ENCODE measurements at places on chromosomes 11 and 22.

- DNase-seq, result no peak
Observed at GRCh38 chr11:86484795-86485166, 110.1 kb downstream of the CCDC81 start.

GRCh38 chr11:92180664-92181251, 43.9 kb upstream of the FAT3 start:
- no peak for DNase-seq

- DNase-seq, result peak; percentile 32
Observed at GRCh38 chr11:19259487-19260345, 19.0 kb upstream of the E2F8 start.

DNA sequence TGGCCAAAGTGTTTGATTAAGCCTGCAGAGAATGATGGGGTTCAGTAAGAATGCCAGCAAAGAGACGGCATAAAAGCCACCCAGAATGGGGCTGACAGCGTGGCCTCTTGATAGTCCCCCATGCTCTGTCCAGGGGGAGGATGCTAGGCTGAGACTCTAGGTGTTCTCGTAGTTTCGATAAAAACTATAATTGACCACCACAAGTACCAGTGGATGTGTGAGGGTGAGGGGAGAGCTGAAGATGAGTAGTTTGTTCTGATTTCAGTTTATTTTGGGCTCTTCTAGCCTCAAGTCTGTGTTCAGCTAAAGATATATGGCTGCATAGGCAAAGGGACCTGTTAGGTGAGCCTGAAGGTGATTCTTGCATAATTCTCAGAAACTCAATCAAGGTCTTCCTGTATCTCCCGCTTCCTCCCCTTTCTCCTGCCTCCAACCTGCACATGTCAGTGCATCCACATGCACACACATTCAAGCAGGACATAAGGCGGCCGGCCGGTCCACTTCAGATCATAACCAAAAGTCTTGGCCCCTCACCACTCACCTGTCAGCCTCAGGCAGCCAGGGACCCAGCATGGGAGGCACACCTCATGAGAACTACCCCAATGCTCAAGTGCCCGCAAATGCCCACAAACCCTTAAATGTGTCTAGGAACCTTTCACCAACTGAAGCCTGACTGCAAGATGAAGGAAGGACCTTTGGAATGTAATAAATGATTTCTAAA, 31.2 kb downstream of the FLI1 start:
- no peak for DNase-seq

DNA sequence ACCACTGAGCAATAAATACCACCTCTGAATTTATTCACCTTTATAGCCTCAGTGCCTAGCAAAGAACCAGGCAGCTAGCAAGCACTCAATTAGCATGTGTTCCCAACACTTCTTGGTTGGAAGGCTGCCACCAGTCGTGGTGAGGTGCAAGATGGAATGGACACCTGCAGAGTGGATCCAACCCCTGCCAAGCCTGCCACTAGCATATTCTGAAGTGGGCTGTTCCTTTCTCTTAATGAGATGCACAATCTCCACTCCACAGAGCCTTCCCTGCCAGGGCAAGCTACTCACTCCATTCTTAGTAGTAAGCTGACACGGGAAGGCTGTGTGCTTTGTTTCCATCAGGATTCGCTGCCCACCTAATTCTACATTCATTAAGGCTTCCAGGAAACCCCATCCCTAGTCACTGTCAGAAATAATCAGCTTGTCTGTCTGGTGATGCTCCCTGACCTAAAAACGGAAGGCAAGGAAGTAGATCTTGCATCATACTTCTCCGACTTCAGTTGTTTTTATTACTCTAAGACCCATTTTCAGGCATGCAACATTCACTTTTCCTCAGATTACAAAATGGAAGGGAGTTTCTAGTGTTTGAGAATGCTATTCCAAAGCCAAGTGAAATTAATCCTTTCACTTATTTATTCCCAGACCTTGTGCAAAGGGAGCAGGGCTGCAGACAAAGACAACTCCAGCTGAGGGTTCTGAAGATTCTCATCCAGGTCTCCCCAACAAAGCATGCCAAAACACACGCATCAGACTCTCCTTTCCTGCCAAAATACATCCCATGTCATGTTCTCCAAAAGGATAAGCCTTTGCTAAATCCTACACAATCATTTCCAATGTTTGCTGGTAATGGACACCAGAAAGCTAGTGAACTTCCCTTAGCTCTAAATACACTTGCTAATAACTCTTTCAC, 128.0 kb downstream of the TENM4 start:
- DNase-seq, result no peak

DNA sequence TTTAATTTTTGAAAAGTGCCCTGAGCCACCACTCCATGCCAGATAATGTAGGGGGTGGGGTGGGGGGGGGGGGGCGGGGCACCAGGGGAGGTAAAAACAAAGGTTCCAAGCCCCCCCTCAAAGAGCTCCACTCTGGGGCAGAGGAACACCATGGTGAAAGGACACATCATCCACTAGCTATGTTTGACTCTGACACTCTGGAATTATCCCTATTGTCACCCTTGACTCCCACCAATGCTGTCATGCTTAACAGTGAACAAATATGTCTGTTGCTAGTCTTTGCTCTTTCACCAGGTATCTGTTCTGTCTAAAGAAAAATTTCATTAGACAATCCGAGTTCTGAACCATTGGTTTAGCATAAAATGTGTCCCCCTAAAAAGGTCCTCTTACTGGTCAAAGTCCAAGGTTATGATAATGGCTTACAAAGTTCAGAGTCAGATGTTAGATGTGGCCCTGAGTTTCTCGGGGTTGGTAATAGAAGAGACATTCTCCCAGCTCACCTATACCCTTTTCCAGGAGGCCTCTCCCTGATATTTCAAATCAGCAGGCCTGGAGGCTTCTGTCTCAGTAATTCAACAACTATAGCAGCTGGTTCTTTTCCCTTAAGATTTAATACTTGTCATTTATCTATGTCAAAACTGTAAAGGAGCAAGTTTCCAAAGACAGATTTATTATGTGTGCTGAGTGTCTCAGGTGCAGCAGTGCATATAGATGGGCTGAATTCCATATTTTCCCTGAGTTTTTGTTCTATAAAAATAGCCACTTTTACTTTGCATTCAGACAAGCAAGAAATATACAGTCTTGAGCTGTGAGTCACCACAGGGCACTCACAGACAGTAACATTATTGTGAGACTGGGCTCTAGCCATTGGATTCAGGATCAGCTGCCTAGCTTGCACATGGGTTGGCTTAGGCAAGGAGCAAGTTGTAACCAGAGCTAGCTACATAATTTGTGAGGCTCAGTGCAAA, 174.1 kb downstream of the CSNK2A3 start:
- DNase-seq, result no peak

DNA sequence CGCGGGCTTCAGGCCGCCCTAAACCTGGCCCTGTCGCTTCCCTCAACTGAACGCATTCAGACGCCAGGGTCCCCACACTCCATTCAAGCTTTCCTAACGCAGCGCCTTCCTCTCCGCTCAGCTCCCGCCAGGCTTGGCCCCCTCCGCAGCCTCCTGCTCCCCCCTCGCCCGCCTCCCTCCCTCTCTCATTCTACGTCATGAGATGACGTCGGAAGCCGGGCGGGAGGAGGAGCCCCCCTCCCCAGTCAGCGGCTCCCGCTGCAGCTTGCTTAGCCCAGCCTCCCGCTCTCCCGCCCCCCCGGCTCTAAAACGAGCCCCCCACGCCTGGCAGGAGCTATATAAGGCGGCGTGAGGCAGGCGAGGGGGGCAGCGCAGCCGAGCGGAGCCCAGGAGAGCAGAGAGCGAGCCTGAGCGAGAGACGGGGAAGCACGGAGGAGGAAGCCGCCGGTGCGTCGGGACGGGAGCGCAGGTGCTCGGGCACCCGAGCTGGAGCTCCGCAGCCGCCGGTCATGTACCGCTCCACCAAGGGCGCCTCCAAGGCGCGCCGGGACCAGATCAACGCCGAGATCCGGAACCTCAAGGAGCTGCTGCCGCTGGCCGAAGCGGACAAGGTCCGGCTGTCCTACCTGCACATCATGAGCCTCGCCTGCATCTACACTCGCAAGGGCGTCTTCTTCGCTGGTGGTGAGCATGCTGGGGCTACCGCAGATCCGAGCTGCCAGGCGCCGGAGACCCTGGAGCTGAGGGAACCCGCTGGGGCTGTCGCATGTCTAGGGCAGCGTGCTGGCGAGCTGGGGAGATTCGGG, at the start of gene NPAS4:
TSS of gene NPAS4 (plus strand) at position 365 of the 806 bp plus-strand sequence. CDS start at position 510, 145 bp downstream.
- no peak for DNase-seq

- no peak for DNase-seq
Observed at GRCh38 chr11:47396049-47396320, 12.4 kb upstream of the SLC39A13 start.

DNA sequence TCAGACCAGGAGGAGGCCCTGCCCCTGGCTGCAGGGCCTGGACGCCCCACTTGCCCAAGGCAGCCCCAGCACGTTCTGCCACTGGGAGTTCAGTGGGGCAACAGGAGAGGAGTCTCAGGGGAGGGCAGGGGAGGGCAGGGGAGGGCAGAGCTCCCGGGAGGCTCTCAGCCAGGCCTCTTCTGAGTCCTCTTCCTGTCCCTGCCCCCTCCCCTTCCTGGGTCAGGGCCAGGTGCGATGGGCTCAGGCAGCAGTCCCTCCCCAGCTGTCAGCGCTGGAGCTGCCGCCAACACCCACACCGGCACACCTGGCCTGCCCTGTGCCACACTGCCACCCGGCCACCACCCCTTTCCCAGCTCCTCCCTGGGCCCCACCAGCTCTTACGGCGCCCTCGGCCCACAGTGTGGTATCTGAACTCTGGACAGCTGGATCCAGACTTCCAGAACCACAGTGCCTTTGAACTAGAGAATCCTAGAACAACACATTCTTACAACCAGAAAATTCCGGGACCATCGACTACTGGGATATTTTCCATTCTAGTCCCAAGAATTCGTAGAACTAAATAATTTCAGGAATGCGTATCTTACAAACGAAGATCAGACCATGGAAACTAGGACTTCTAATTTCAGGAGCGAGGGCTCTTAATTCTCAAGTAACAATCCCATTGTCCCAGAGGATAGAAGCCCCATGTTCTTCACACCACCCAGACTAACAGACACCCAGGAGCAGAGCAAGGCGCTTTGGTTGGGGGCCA, 21.8 kb downstream of the RPL3 start:
- no peak for DNase-seq

GRCh38 chr11:69261116-69261515, 32.8 kb upstream of the MYEOV start:
- no peak for DNase-seq

DNA sequence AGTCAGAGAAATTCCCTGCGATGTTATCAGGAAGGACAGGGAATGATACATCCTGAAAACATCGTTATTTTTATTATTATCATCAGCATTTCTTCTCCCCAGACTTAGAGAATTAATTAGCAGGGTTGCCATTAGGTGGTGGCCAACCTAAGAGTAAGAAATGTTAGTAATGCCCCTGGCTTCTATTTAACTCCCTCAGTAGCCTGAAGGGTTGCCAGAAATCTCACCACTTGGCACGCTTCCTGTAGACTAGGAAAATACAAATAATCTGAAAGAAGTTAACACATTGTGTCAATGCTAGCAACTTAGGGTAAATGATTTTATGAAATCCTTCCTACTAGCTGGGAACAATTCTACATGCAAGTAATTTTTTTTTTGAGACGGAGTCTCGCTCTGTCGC, 45.5 kb downstream of the ENDOD1 start:
- no peak for DNase-seq

GRCh38 chr22:42444077-42444904, 12.1 kb upstream of the NFAM1 start:
- peak; percentile 65 for DNase-seq

GRCh38 chr22:49544286-49544685, 283.4 kb downstream of the BRD1 start:
- no peak for DNase-seq

- no peak for DNase-seq
Observed at GRCh38 chr11:2433106-2433925, 11.0 kb downstream of the TRPM5 start.

DNA sequence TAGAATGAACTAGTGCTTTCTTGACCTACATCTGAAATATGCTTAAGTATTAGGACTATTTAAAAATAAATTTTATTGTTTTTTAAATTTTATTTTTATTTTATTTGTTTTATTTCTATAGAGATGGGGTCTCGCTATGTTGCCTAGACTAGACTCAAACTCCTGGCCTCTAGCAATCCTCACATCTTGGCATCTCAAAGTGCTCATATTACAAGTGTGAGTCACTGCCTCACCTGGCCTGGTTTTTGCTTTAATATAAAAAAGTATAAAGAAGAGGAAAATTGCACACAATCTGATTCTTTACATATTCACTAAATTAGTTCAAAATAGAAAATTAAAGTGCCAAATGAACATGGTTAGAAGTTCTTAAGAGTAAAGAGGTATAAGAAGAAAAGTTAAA, 37.5 kb downstream of the HEPHL1 start:
- no peak for DNase-seq

GRCh38 chr11:121374286-121374985, 77.7 kb upstream of the SORL1 start:
- DNase-seq, result no peak

DNA sequence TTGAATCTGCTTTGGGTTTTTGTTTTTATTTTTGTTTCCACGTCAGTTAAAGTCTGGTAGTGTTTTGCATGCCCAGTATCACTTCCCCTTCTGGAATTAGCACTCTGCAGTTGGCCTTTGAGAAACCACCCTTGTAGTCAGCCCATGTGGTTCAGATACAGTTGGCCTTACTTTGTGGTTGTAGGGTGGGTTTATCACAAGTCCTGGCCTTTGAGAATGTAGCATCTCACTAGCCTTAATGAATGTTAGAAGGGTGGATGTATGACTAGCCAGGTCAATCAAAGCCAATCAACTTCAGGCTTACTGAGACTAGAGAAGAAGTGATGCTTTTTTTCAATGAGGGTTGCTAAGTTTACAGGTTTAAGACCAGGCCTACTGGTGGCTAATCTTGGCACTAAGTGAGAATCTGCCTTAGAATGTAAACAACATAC, 19.8 kb downstream of the ARL14EP start:
- DNase-seq, result no peak

GRCh38 chr11:110297726-110298300, 1.4 kb upstream of the RDX start:
- no peak for DNase-seq

- DNase-seq, result no peak
Observed at GRCh38 chr22:50177537-50178470, 7.3 kb downstream of the PANX2 start.

- no peak for DNase-seq
Observed at GRCh38 chr11:6200975-6201374, 2.0 kb downstream of the OR52W1 start.

GRCh38 chr11:11996321-11997048, 11.9 kb downstream of the DKK3 start:
- DNase-seq, result no peak

- peak; percentile 41 for DNase-seq
Observed at GRCh38 chr22:39908737-39909136, 7.9 kb downstream of the GRAP2 start.

GRCh38 chr22:46070803-46071450, 79.4 kb upstream of the PPARA start:
- DNase-seq, result no peak

Measured in stimulated activated CD4-positive, alpha-beta T cell treated with anti-CD3 and anti-CD28 coated beads, Interleukin-15, amount 100 ng/mL, for 48 hours (primary cell).